Effector memory CD8-positive, alpha-beta T cell (primary cell): ENCODE measurements at places on chromosomes 3 and 15.

GRCh38 chr3:35965908-35966307 is 326.6 kb downstream of the ARPP21 start:
- no peak for DNase-seq

- no peak for DNase-seq
Observed at GRCh38 chr15:69843276-69843899, 254.3 kb downstream of the TLE3 start.

DNA sequence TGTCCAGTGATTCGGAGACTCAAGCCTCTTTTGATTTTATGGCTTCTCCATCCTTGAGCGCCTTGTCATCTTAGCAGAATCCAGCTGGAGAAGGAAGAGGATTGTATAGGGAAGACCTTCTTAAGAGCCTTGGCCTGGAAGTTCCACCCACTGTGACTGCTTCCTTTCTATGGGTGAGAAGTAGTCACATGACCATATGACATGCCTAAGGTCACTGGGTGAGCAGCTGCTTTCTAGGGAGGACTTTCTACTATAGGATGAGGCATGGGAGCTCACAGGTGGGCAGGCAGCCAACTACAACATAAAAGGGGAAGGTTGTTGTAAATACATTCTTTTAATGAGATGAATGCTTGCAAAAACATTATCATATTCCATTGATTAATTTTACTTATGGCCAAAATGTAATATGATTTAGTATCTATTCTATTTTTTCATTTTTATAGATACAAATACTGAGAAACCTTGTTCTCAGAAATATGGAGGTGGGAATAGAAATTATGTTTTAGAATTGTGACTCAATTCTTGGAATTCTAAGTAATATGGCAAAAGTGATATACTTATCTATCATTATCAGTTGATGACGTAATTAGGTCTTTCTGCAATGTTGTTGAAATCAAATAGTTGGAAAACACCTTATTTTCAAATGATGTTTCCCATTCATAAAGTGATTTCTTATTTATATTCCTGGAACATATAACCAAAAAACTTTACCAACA is 53.6 kb upstream of the MINAR1 start:
- DNase-seq, result no peak

DNA sequence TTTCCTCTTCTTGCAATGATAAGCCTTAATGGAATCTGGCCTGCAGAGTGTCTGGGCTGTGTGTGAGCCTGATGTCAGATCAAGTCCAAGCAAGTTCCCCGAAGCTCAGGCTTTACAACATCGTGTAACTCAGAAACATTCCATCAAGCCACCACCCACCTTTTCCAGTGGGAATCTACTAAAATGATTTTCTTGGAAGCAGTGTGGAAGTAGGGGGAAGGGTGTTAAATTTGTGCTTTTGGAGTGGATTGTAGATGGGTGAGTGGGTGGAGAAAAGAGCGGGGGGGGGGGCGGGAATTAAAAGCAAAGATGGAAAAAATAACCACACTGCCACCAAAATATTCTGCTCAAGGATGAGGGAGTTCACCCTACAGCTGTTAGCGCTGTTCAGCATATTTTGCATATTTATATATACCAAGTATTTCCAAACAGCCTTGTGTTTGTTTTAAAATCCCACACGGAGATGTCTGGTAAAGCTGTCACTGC is 53.6 kb downstream of the VGLL3 start:
- no peak for DNase-seq

DNA sequence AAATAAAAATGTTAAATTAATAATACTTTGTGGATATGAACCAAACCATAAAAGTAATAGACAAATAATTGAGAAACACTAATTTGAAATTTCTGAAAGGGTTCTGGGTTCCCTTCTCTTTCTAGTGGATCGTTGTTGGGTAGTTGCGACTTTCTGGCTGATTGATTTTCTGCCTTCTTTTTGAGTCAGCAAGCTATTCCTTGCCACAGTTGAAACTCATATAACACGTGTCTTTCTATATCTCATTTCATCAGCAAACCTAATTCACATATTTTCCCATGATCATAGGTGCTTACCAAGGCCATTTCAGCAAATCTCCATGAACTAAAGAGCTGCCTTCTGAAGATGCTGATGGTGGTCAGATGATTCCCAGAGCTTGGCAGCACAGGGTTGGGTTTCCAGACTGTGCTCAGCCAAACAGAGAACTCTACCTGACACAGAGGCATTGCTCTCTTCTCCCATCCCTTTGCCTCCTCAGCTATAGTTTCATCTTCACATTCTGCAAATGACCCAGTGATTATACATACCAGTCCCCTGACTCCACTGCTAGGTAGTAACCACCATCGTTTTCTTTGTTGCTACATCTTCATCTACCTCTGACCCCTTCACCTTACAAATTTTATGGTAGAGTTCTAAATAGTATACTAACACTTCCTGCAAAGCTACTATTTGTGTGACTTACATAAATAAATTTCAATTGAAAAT is 383.9 kb upstream of the DPH6 start:
- DNase-seq, result no peak

DNA sequence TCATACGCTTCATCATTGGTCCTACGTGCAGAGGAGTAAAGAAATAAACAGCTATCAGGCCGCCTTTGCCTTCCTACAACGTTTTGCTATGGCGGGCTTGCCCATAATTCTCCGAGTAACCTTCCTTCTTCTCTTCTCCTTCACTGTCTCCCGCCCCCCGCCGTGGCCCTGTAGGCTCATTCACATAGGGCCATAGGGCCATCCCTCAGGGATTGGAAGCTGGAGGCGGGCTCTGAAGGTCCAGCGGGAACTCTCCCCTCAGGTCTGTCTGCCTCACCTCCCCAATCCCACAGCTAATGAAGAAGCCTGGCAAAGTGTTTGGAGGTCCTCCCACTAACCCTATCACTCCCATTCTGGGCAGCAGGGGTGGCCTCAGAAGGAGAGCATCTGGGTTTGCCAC is 43.6 kb downstream of the SEMA5B start:
- no peak for DNase-seq

GRCh38 chr3:155859859-155860258 is 5.6 kb upstream of the SLC33A1 start:
- DNase-seq, result no peak

DNA sequence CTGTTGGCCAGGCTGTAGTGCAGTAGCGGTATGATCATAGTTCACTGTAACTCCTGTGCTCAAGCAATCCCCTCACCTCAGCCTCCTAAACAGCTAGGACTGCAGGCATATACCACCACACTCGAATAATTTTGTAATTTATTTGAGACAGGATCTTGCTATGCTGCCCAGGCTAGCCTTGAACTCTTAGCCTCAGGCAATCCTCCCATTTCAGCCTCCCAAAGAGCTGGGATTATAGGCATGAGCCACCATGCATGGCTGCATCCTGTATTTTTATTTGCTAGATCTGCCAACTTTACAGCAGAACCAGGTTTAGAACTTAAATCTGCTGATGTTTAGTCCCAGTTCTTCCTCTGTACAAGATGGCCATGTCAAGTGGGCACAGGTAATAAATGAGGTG is 69.6 kb downstream of the ERC2 start:
- no peak for DNase-seq

DNA sequence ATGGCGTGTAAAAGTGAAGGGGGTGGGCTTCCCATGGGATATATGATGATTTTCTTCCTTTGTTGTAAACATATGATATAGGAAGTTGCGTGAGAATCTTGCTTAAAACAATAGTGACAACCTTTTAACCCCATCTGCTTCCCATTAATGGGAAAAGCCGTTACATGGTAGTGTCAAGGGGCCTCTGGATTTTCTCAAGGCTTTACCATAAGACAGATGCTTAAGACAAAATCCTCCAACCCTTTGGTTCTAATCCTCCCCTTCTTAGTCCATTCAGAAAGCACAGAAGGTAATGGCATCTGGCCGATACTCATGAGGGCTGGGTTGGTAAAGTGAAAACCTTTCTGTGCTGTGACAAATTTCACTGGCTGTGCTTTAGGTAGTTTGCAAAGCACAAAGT is 25.0 kb downstream of the DPH3 start:
- DNase-seq, result no peak

GRCh38 chr15:95018888-95019545 is 787.7 kb downstream of the MCTP2 start:
- DNase-seq, result no peak

DNA sequence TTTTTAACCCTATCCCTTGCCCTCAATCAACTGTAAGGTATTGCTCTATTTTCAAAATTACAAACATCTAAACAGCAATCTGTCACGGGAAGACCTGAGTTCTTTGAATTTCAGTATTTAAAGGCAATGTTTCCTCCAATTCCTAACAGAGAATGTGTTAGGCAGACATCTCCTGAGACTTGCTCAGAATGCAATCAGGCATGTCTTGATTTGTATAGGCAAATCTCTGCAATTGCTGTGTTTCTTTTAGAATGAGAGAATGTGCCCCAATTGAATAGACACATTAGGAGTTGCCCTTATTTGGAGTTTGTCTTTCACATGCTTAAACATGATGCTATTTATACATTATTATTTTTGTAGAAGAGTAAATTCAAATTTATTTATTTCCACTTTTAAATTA is 205.6 kb downstream of the CADM2 start:
- no peak for DNase-seq

- DNase-seq, result no peak
Observed at GRCh38 chr3:131998027-131998426, 36.8 kb downstream of the CPNE4 start.

DNA sequence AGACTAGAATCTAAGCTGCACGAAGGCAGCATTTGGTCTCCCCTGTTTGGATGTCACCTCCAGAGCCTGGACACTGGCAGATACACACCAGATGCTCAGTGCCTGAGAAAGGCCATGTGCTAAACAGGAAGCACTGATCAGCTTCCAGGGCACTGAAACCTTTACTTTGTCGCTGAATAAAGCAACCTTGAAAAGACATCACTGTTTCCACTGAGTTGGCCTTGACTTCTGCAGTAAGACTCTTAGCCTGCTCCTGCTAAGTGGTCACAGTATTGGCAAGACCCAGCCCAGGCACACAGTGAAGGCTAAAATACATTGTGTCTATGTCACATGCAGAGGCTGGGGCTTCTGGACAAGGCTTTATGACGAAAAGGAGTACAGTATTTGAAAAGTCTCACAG is 104.3 kb upstream of the ICE2 start:
- DNase-seq, result no peak

DNA sequence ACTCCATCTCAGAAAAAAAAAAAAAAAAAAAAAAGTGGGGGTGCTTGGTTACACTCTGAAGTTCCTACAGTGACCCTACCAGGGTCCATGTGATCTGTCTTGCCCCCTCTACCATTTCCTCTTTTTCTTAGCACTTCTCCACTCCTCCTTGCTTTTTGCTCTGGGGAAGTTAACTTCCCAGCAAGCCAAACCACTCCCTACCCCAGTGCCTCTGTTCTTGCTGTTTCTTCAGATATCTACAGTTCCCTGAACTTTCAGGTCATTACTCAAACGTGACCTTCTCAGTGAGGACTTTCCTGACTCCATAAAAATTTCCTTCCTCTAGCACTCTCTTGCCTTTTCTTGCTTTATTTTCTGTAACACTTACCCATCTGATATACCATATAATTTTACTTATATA is 61.1 kb upstream of the GCNT3 start:
- no peak for DNase-seq

- DNase-seq, result no peak
Observed at GRCh38 chr3:49004352-49005302, 2.6 kb upstream of the WDR6 start.

DNA sequence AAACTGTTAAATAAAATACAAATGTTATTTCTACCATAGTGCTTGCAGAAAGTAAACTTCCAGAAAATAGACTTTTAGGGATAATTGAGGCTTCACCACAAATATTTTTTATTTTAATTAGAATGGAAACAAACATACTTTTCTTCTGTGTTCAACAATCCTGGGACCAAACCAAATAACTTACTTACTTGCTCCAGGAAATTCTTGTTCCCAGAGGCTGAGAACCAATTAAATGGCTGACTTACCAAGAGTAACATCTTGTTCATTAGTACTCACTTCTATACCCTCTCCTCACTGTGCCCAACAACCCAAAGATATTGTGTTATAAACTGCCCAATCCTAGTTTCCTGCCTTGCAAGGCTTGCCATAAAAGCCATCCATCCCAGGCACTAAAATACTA is 172.2 kb upstream of the PFN2 start:
- no peak for DNase-seq

DNA sequence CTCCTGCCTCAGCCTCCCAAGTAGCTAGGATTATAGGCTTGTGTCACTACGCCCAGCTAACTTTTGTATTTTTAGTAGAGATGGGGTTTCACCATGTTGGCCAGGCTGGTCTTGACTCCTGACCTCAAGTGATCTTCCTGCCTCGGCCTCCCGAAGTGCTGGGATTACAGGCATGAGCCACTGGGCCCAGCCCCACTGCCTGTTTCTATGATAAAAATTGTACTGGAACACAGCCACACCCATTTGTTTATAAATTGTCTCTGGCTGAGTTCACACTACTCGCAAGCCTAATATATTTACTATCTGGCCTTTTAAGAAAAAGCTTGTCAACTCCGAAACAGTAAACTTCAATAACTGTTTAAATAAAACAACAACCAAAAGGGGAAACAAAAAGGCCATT is 309.4 kb upstream of the WNT5A start:
- DNase-seq, result no peak

DNA sequence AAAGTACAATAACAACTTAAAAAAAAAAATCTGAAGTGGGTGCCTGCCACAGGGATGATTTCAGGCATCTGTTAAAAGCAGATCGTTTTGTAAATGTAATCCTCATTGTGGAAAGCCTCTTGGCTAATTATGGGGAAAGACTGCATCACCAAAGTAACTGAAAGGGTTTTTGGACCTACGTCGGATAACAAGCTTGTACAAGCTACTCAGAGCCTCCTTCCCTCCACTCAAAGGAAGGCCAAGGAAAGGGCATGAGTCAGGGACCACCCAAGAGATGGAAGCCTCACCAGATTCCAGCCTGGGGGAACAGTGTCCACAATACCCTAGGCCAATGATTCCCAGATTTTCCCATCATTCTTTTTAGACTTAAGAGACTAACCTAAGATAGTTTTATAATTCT is 84.3 kb downstream of the ATP1B3 start:
- no peak for DNase-seq

DNA sequence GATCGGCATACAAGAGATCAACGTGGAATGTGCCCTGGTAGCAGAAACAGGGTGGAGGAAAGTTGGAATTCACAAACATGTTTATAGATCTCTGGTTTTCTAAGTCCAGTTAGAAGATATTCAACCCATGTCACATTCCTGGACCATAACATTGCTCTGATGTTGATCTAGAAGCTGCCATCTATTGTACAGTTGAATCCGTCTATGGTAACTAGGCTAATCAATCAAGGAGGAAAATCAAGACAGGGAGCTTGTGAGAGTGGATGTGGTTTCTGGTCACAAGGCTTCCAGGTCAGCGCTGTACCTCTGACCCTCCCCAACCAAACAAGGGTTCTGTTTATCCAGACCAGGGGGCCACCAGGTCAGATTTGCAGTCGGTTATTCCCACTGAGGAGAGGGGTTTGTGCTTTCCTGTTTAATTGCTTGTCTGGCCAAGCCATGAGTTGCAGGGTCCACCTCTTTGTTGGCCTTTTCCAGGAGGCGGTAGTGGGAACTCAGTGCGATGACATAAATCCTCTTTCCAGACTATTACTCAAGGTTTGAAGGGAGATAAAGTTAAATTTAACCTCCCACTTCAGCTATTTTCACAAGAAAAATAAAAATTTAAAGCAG is 130.3 kb downstream of the SLCO3A1 start:
- DNase-seq, result no peak

GRCh38 chr3:19264424-19264823 is 116.1 kb downstream of the KCNH8 start:
- no peak for DNase-seq
